RKO (cell line): ENCODE measurements at places on chromosomes 6 and 20.

DNA sequence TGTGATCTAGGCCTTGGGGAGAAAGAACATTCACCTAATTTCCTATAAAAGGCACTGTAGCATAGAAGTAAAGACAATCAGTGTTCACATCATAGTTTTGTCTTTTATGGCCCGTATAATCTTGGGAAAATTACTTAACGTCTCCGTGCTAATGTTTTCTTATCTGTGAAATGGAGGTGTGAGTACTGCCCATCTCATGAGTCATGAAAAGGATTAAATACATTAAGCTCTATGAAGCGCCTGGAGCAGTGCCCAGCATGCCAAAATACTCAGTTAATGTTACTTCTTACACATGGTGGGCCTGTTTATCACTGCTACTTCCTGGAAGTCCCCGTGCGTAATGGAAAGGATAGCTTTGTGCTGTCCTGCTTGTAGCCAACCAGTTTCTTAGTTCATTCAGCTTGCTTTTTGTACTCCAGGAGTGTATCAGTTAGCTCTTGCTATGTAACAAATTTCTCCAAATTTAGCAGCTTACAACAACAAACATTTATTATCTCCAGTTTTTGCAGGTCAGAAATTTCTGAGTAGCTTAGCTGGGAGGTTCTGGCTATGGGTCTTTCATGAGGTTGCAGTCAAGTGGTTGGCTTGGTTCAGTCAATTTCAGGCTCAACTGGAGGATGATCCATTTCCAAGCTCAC, 103.6 kb upstream of the BMP2 start:
- DNase-seq = no peak

DNA sequence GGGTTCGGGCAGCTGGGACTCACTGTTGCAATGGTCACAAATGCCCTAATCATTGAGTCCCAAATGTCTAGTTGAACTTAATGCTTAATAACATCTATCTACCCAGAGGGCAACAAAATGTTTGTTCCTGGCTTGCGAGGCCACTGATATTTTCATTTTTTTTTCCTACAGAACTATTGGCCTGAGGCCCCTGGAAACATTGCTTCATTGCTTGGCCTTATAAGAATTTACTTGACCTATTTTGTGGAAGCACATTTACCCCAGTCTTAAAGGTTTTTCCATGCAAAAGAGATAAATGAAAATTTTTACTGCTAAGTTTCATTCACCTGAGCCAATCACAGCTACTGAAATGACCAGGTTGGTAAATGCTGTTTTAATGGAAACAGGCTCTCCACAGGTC, 133.1 kb upstream of the RIPOR2 start:
- DNase-seq = no peak

DNA sequence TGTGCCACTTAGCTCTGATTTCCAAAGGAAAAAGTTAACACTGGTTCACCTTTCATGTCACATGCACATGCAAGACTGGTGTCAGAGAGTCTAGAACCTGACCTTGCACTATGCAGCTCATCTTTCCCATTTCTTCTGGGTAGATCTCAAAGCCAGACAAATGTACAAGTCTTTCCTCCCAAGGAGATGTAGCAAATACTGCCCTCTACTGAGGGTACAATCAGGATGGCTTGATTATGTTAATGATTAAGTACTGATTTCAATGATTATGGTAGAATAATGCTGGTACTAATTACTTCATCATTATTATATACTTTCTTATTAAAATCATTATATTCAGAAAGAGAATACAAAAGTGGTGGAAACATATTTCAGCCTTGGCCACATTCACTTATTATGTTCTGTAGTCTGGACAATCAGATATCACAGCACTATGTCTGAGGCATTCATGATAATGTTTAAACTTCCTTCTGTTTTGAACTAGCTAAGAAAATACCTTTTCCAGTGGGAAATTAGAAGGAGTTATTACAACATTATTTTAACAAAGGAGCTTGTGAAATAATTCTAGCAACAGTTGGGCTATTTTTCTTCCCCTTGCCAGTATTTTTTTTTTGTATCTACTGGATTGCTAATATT, 68.5 kb upstream of the FOXO3 start:
- peak; percentile 65 for DNase-seq

GRCh38 chr6:31350196-31351032, 6.6 kb downstream of the HLA-B start:
- no peak for DNase-seq

- DNase-seq = no peak
Observed at GRCh38 chr6:157424491-157425020, 43.6 kb downstream of the ZDHHC14 start.

DNA sequence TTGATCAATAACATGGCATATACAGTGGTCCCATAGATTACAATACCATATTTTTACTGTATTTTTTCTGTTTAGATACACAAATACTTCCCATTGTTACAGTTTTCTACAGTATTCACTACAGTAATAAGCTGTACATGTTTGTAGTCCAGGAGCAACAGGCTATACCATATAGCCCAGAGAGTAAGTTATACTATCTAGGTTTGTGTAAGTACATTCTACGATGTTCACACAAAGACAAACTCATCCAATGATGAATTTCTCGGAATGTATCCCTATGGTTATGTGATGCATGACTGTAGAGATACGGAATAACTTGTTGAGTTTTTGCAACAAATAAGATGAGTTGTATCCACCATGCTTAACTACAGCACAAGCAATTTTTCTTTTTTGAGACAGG, 3.6 kb upstream of the MYO6 start:
- DNase-seq = no peak

- peak; percentile 71 for DNase-seq
Observed at GRCh38 chr6:44096612-44097011, 30.6 kb downstream of the MRPL14 start.

DNA sequence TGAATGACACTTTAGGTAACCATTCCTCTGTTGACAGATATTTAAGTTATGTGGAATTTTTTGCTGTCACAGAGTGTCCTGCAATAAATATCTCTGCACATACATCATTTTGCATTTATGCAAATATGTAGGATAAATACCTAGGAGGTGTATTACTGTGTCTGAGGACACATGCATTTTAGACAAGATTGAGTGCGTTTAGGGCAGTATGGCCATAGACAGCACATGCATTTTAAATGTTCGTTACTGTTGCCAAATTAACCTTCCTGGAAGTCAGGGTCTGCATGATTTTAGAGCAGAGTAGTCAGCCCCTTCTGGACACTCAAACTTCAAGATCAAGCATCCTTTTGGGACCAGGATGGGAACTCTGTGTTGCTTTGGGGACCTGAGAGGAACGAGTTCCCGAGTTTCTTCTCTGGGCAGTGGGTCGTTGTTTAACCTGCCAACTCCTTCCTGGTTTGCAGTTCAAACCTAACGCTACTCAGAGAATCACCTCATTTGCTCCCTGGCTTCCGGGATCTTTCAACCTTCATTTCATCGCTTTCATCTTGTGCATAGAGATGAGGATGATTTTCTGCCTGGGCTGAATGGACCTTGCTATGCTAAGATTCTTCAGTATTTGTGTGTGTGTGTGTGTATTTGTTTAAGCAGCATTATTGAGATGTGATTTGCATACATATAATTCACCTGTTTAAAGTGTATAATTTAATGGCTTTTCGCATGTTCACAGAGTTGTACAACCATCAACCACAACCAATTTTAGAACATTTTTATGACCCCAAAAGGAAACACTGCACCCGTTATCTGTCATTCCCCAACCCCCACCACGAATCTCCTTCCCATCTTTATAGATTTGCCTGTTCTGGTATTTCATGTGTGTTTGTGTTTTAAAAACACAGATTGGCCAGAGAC, 9.8 kb downstream of the BCAS4 start:
- DNase-seq = no peak

DNA sequence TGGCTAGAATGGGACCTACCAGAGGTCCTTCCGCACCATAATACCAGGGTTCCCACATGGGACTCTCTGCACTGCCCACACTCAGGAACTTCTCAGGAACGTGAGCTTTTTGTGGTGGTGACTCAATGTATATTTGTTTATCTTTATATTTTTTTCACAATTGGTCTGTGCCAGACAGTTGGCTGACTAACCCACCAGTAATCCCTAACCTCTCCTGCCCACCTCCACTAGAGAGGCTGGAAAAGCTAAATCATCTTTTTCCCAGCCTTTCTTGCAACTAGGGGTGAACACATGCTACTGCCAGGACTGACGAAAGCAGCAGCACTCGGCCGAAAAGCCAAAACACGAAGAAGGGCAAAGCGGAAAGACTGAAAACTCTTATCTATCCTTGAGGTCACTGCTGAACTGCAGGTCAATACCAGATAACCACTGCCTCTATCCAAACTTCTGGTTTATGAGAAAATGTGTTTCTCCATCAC, 112.9 kb downstream of the TRERF1 start:
- peak; percentile 94 for DNase-seq

DNA sequence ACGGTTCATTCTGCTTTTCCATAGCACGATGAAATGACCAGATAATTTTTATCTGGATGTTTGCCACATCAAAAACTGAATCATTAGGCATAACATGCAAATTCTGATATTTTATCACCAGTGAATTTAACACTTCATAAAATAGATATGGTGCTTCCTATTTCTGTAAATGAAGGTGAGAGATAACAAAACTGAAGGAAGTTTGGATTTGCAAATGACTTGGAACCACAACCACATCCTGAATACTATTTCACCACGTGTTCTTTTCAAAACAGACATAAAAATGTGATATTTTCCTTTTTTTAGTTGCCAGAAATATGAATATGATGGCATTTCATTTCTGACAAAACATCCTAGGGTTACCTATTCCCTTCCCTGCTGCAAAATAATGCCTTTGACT, 146.1 kb downstream of the EDN1 start:
- DNase-seq = no peak

DNA sequence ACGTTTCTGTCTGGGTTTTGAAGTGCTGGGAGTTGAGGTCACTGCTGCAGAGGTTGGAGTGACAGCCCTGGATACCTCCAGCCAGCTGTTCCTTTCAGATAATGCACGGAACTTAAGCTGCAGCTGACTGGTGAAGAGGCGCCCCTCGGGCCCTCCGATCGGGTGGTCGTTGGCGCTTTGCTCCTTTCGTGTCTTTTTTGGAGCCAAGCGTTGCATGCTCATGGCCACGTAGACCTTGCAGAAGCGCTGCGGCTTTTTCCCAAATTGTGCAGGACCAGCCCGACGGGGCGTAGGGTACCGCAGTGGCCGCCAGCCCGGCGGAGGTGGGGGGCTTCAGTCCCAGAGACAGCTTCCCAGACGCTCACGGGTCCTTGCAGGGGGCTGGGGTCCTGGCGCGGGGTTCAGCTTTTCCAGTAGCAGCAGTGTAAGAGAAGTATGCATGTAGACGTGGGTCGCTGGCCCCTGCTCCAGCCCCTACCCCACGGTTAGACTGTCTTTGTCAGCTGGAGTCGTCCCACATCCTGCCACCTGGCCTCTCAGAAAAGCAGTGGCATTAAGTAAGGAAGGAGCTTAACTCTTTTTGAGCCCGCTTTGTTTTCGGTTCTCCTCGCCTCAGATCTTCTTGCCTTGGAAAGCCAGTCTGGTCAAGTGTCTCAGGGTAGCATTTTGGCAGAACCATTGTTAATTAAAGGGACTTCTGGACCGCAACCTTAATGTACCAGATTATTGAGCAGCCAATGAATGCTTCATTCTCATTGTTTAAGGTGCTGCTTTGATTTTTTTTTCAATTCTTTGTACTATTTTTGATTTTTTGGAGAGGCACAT, 838 bp downstream of the TNFAIP3 start:
- DNase-seq = peak; percentile 26

- peak; percentile 88 for DNase-seq
Observed at GRCh38 chr6:42901538-42901957, 14.3 kb upstream of the PTCRA start.

- no peak for DNase-seq
Observed at GRCh38 chr20:33589059-33589458, 73.1 kb upstream of the C20orf144 start.

DNA sequence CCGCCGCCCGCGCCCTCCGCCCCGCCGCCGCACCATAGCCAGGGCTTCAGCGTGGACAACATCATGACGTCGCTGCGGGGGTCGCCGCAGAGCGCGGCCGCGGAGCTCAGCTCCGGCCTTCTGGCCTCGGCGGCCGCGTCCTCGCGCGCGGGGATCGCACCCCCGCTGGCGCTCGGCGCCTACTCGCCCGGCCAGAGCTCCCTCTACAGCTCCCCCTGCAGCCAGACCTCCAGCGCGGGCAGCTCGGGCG, 1.5 kb downstream of the FOXC1 start:
- no peak for DNase-seq

DNA sequence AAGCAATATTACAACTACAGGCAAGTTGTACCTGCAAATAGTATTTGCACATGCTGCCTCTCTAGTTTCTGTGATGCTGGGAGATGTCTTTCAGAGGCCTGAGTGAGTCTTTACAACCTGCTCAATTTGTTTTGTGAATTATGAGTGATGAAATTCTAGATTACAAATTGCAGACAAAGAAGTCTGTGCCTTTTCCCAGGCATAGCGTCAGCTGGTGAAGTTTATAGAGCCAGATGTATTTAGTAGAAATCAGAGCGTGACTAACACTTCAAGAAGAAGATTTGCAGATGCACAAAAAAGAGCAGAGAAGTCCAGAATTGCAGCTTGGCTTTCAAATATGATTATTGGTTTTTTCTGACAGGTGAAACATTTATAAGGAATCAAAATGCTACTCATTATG, 289.9 kb downstream of the PLCB1 start:
- no peak for DNase-seq

DNA sequence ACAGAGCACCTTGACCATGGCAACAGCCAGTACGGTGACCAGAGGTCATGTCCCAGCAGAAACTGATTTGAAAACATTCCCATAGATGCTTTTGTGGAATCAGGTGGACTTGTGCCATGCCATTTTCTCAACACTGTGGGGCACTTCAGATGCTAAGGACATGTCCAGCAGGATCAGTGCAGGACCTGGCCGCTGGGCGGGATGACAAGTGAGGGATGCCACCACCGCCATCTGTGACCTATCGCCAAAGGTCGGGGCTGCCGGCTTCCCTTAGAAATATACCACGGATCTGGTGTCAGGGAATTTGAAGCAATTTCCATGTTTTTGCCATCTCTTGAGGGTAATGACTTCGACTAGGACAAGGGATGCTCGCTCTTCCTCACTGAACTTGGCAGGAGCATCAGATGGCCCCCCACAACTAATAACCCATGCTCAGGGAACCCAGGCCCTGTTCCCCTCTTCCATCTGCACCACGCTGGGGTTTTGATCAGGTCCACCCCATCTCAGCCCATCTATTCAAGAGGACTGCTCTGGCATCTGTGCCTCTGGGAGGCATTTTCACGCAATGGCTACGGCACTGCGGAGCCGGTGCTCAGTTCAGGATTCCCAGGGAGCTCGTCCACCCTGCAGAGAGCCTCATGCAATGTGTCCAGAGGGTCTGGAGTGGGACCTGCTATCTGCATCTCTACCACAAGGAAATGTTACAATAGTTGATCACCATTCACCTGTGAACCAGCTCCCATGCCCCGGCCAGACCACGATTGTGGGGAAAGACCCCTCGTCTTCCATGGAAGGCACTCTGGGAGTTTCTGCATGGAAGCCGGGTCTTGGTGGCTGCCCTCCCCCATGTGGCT, 302.6 kb downstream of the TAF4 start:
- DNase-seq = no peak

GRCh38 chr6:72931325-72931887, 293.9 kb downstream of the KHDC1L start:
- DNase-seq = no peak

GRCh38 chr20:48131581-48131980, 346.3 kb upstream of the SULF2 start:
- no peak for DNase-seq
